Stimulated activated CD4-positive, alpha-beta T cell treated with anti-CD3 and anti-CD28 coated beads, Interleukin-1b, Interleukin-23, amount 100 ng/mL, for 1 hour (primary cell): ENCODE measurements at places on chromosomes 5 and 9.

GRCh38 chr5:15320871-15321270 lies 179.1 kb upstream of the FBXL7 start:
- no peak for DNase-seq

DNA sequence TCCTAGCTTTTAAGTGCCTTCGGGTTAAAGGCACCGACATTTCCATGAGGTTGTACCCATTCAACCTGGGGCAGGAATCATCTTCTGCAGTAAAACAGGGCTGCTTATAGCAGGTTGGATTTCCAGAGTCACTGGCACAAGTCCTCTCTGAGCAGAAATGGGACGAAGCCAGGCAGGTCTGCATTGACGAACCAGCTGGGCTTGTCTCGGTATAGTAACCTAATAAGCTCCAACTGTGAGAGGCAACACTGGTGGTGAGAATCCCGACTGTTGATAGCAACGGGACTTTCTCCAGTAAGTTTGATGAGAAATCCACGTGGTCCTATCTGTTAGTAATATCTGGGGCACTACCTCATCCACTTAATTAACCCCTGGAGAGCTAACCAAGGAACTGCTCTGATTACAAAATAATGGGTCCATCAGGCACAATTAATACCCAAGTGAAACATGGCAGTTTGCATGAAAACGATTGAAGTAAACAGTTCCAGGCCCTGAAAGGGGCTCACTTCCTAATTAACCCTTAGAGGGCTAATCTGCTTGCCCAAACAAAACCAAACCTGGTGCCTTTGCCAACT lies 491.0 kb upstream of the C9orf72 start:
- DNase-seq, result no peak

- no peak for DNase-seq
Measured at GRCh38 chr9:111836311-111836710, 41.6 kb upstream of the SHOC1 start.

GRCh38 chr5:51385216-51385615 lies 2.0 kb downstream of the ISL1 start:
- DNase-seq, result no peak

DNA sequence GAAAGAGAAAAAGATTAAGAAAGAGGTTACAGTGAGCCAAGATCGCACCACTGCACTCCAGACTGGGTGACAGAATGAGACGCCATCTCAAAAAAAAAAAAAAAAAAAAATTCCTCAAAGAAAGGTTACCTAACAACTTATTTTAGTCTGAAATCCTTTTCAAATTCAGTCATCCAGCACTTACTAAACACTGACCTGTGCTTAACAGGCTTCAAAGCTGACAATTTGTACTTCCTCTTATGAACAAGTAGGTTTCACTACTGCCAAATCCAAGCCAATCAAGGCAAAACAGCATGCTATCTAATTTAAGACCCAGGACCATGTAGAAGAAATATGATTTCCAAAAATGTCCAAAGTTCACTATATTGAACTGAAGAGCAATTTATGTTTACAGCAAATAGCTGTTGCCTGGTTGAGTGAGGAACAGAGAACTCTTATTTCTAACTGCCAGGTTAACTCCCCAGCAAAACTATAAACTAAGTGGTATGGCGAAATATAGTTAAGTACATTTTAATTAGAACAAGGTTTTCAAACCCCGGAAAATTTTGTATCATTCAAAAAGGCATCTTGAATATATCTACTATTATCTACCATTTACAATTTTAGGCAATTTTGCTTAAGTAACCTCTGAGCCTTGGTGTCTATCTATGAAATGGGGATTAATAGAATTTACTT lies 13.4 kb downstream of the PWWP2A start:
- no peak for DNase-seq

DNA sequence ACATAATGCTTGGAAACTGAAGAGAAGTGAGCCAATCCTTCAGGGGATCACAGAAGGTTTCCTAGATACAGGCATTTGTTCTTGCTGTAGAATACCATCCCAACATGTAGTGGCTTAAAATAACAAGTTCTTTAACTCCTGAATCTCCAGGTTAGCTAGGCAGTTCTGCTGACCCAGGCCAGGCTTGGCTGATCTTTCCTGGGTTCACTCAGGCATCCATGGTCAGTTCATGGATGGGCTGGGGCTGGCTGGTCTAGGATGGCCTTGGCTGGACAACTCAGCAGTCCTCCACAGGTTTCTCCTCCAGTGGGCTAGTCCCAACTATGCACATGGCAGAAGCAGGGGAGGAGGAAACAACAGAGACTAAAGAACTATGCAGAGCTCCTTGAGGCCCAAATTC lies 37.4 kb upstream of the DENND1A start:
- DNase-seq, result no peak

DNA sequence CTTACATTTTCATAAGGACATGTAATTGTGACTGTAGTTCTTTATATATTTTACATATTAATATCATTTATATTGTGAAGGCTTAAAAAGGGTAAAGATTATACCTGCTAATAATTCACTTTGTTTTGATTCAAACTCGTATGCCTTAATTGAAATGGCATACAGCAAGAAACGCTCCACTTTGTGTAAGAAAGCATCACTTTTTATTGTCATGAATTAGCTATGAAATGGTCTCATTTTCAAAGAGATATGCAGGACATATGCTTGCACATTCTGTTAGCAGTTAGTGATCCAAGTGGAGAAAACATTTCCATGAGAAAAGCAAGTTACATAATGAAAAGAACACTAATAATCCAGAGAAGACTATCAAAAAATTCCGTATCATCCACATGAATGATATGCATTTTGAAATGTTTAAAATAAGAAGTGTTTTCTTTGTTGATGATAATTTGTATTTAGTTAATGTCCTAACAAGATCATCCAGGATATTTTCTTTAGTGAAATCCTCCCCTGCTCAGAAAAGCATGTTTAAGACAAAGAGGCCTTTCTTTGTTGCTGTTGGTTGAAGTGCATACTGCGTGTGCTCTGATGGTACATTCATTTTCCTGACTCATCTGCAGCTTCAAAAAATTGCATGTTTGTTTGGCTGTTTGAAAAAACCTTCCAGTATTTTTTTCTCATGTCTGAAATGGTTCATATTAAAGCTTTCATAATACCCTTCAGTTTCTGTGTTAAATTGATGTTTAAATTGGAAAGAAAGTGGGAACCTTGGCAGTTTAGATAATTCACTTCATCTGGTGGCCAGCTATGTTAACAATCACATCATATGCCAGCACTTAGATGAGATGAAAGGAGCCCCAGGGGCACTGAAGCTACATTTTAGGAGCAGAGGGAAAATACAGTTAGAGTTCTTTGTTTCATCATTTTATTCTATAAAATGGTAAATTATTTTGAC lies 242.2 kb downstream of the CSNK1G3 start:
- DNase-seq, result no peak

DNA sequence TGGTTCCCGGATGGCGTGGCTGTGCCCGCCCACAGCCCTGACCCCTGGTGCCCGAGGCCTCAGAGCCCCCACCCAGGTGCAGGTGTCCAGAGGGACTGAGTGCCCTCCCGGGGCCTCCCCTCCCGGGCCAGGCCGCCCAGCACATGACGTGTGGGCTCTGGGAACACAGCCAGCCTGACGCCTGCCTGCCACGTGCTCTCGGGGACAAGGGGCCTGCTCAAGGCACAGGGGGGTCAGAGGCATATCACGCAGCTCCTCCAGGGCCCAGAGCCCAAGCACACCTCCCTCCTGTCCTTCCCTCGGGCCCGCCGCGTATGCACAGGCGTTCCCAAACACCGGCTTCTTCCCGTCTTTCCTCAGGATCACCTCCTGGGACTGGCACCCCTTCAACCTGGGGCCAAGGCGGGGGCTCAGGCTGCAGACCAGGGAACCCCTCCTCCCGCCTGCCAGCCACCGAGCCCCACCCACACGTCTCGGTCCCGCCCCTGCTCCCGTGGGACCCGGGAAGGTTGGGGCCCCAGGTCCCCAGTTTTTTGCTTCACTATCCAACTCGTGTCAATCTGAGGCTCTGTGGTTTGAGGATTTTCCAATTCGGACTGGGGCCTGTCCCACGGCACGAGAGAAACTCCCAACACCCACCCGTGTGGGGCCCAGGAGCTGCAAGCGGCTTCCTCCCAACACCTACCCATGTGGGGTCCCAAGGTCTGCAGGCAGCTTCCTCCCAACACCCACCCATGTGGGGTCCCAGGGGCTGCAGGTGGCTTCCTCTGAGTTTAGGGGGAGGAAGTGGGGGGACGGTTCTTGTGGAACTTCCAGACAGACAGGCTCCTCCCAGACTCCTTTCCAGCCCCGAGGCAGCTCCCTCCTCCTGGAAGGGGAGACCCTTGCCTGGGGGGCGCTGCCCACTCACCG lies 1.5 kb downstream of the LCN10 start:
- DNase-seq, result no peak

- DNase-seq, result no peak
Measured at GRCh38 chr9:132996526-132996925, 18.0 kb downstream of the GFI1B start.

DNA sequence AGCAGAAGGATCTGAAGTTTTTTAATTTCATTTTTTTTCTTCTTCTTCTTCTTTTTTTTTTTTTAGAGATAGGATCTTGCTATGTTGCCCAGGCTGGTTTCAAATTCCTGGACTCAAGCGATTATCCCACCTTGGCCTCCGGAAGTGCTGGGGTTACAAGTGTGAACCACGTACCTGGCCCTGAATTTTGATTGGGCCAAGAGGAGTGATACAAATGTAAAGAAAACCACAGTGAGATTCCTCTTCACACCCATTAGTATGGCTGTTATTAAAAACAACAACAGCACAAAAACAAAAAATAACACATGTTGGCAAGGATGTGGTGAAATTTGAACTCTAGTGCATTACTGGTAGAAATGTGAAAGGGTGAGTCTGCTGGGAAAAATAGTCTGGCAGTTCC lies 79.1 kb downstream of the KLF4 start:
- DNase-seq, result no peak

DNA sequence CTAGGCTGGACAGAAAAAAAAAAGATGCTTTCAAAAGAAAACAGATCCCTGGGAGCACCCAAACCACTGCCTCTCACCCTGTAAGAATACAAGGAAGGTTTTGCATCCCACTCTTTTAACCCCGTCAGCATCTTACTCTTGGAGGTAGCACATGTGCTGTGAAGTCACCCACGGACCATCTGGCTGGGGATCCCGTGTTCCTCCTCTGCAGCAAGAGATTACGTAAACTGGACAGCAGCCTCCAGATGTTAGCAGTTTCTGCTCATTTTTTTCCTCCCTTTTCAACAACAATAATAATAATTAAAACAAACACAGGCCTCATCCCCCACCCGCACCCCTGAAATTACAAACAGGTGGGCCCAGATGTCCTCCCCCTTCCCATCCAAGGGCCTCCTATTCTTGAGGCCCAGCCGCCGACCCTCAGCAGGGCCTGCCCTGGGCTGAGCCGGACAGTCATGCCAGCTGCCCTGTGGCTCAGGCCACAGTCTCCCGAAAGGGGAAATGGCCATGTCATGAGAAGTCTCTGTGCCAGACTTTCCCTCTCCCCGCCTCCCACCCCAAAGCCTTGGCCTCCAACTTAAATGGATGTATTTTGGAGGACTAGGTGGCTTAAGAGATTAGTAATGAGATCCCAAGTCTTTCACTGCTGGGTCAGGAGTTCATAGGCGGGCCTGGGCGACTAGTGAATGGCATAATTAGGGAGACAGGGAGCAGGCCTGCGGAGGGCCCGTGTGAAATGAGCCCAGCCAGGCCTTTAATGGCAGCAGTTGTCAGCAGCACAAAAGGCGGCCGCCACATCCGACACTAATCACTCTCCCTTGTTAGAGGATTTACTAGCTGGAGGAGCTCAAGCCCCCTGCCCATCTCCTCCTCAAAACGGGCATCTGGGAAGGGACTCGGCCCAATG lies 165.1 kb downstream of the PAPPA start:
- DNase-seq, result no peak

DNA sequence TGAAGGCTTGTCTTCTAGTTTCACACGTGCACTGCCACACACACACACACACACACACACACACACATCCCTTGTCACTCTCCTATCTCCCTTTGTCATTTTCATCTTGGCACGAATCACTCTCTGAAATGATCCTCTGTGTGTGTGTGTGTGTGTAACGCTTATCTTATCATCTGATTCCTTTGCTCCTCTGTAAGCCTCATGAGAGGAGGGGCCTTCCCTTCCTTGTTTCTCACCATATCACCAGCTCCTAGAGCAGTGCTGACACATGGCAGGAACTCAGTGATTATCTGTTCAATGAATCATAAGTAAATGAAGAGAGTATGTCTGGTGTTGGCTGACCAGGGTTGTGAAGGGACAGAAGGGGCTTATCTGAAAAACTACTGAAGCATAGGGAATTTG lies 53.3 kb downstream of the PDE4D start:
- DNase-seq, result no peak

DNA sequence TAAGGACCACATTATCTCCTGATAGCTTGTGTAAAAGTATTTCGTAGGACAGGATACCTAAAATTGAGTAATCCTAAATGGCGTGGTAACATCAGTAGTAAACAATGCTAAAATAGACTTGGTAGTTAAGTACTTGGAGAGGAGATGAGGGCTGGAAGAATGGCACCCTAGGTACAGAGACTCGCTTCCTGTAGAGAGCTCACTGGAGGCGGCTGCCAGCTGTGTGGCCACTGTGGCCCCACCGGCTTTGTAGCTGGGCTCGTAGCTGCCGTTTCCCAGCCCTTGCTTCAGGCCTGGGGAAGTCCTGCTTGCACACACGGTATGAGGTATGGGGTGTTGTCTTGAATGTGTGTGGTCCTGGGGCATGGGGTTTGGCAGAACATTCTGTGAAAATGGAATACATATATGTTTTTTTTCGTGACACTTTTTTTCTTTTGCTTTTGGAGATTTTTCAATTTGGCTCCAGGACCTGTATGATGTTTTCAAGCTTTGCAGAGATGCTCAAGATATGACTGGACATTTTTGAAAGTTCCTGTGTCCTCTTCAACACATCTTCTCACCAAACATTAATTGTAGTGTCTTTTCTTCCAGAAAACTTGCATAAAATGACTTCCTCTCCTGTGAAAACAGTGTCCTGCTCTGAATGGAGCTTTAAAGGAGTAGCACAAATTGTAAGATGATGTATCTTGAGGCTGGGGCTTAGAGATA lies 58.0 kb downstream of the RCL1 start:
- no peak for DNase-seq

DNA sequence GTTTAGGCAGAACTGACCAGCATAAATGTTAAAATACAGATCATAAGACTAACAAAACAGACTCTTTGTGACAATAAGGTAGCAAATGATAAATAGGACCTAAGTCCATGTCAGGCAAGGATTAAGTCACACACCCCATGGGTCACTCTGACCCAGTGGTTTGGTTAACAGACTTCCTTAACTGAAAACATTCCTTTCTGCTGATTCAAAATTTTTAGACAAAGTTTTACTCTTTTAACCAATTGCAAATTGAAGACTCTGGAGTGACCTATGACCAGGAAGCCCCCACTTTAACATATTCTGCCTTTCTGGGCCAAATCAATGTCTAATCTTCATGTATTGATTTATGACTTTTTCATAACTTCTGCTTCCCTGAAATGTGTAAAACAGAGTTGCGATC lies 4.9 kb upstream of the NXNL2 start:
- no peak for DNase-seq

- no peak for DNase-seq
Measured at GRCh38 chr5:92991581-92992067, 589.4 kb downstream of the NR2F1-AS1 start.
